Activated CD8-positive, alpha-beta memory T cell treated with anti-CD3 and anti-CD28 coated beads, Interleukin-2, amount 50 U/mL, for 4 hours (primary cell): ENCODE measurements at places on chromosomes 1 and 21.

DNA sequence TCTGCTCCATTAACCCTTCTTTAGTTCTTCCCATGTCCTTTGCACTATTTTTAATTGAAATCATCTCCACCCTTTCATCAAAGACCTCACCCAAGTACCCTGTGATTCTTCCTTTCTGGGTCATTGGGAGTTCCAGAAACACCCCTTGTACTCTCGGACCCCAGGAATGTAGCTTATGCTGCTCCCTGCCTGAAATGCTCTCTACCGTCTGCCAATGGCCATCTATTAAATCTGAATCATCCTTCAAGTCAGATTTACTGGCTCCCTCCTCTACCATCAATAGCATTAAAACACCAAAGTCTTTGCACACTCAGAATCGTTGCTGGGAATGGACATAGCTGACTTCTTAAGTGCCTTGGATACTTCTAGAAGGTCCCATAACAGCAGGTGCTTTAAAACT lies 73.2 kb upstream of the GADD45A start:
- DNase-seq = no peak

GRCh38 chr1:174097426-174097825 lies 61.9 kb upstream of the RABGAP1L start:
- no peak for DNase-seq

DNA sequence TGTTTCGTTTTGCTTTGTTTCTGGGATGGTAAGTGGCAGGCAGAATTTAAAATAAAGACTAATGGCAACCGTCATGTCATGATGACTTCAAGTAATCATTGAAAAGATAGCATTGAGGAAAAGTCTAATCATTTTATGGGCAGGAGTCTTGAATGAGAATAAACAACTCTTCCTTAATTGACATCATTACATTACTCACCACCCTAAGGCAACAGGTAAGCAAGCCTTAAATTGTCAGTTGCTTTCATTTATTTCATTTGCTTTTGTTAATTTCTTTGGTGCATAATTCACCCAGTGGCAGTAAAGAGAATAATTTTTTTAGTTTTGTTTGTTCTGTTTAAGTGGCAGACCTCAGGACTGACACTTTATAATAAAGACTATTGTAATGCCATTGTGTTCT lies 669.0 kb downstream of the RWDD3 start:
- no peak for DNase-seq

DNA sequence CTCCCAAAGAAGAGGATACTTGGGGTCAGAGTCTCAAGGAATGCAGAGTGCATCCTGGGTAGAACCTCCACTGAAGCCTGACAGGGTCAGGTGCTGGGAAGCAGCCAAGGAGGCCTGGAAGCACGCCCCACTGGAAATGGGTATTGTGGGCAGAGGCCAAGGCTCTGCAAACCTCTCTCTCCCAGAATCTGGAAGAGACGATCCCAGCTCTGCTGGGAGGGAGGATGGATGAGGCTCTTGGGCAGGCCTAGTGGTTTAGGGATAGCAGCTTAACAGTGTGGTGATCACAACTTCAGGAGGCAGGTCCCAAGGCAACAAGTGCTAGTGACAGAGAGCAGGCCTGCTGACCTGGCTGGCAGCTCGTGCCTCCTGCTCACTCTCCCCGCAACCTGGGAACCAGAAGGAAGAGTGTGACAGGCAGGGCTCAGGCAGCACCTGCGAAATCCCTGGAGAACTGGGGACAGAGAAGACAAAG lies 641.0 kb downstream of the PLPP3 start:
- no peak for DNase-seq

DNA sequence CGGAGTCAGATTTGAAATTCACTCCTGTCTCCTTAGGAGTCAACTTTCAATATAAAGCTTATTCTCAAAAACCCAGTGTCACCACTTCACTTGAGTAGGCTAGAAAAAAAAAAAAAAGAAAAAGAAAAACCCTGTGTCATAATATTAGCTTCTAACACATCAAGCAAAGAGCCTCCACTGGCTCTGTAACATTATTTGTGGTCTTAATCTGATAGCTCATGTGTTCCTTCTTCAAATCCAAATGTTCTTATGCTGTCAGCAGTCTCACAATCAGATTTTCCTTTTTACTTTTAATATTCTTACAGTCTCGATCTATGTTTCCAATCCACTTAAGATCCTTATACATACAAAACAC lies 26.1 kb upstream of the PSMG1 start:
- DNase-seq = no peak

- no peak for DNase-seq
These were observed 6.4 kb downstream of the FOXD3 start for GRCh38 chr1:63328781-63329180.

DNA sequence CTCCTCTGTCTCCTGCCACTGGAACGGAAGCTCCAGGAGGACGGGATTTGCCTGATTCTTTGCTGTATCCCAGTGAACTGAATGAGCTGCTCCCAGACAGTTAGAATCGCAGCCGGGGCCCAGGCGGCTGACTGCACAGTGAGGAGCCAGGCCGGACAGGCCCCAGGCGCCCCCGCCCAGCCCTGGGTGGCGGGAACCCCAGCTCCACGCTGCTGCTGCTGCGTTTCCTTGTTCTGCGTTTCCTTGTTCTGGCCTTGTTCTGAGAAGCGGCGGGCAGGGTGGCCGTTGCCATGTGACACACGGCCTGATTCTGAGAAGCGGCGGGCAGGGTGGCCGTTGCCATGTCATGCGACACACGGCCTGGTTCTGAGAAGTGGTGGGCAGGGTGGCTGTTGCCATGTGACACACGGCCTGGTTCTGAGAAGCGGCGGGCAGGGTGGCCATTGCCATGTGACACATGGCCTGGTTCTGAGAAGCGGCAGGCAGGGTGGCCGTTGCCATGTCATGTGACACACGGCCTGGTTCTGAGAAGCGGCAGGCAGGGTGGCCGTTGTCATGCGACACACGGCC lies 56.2 kb downstream of the SLC37A1 start:
- no peak for DNase-seq

DNA sequence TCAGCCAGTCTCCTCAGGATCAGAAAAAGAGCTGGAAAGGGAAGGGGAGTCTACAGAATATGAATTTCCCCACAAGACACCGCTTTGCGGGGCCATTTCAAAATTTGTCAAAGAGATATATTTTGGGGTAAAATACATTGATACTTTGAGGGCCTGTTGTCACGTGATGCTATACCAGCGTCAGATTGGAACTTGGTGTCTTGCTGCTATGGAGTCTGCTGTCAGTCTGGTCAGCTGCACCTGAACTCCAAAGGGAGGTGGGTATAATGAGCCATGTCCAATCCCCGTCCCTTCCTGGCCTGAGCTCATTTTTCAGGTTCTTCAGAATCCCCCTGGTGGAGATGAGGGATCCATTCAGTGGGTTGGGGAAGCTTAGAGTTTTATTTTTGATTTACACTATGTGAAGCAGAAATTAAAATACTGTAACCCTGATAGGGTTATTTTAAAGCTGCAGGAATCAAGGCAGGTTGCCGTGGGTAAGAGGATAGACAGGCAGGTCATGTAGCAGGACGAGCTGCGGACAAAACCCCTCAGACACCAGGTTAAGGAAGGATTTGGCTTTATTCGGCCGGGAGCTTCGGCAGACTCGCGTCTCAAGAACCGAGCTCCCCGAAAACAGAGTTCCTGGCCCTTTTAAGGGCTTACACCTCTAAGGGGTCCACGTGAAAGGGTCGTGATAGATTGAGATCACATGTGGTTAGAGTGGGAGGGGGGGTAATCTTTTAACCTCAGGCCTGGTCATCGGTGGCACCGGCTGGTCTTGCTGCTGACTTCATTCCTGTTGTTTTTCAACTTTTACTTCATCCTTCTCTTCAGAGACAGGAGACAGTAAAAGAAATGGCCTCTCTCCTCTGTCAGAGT lies 2.2 kb upstream of the POFUT2 start:
- no peak for DNase-seq

DNA sequence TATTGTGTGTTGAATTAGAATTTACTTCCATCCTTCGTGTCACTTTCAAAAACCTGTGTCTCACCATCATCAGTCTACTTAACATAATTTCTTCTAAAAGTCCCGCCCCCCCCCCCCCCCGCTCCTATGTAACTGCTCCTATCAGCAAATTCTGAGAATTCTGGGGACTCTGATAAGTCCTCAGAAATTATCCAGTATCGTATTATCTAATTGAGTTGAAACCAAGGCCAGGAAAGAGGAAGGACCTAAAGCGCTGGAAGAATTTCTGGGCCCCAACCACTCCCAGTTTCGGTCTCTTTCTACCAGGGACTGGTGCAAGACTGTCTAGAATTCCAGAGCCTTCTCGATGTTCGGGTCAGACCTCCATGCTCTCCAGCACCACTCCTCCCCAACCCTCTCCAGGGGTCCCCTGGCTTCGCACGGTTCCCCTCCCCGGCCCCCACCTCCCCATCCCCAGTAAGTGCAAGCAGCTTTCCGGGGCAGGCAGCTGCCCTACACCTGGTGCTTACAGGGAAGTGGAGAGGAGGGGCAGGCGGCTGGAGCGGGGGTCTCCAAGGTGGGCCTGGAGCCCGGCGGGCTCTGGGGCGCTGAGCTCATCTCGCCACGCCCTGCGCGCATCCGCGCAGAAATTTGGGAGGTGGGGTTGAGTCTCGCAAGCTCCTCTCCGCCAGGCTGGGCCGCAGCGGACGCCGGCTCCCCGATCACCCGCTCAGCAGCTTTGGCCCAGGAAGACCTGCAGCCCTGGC lies 16.0 kb upstream of the ZNF496 start:
- DNase-seq = no peak
